ENCODE measurements at places on chromosomes 7 and 10. TPM values are rescaled to one million over a fixed set of nuclear protein-coding genes. Genes with fewer than 3 reads are reported as not detected.

Gene ASAH2
- total RNA-seq, result 0.22 TPM

DNA sequence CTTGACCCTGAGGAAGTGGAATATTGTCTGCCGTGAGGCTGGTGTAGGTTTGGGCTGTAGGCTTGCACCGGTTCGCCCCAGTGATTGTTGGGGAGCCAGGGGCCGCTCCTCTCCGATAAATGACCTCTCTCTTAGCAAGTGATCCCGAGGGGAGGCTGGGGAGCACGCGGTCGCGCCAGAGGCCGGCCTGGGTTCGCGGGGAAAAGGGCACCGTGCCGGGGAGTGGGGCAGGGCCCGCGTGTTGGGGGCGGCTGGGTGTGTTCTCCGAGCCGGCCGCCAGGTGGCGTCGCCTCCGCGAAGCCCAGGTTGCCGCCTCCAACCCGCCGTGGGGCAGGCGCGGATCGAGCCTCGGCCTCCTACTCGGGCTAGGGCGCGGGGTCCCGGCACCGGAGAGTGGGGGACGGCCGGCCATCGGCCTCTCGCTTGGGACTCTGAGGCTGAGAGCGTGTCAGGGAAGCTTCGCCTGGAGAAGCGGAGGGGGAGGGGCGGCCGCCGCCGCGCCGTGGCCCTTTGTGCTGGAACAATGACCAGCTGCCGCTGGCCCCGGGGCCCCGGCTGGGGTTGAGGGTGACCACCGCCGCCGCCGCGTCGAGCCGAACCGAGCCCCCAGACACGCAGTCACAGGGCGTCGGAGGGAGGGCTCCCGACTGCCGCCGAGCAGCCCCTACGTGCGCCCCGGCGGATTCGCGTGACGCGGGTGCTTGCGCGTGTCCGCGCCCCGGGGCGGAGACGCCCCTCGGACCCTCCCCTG lies 442 bp upstream of the LZTS2 start:
- peak; percentile 83 for DNase-seq

- DNase-seq, result no peak
Observed at GRCh38 chr7:23959821-23960220, 249.8 kb downstream of the STK31 start.

Gene PTF1A
- total RNA-seq, result not detected

Gene CPEB3
- total RNA-seq, result 0.53 TPM

Gene CRHR2
- not detected for total RNA-seq

DNA sequence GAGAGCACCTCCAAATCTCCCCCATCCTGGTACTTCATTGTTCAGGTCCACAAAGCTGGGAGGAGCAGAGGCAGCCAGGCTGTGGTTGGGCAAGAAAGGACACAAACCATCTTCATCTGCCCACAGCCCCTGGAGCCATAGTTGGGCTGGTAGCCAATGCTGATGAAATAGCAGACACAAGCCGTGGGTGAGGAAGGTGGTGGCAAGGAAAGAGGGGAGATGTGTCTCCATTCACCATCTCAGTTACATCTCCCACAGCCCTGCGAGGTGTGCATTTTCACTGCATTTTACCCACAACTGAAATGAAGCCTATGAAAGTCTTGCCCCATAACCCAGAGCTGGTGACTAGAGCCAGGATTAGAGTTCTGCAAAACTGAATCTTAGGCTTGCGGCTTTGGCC lies 35.0 kb downstream of the PIK3AP1 start:
- DNase-seq, result no peak

DNA sequence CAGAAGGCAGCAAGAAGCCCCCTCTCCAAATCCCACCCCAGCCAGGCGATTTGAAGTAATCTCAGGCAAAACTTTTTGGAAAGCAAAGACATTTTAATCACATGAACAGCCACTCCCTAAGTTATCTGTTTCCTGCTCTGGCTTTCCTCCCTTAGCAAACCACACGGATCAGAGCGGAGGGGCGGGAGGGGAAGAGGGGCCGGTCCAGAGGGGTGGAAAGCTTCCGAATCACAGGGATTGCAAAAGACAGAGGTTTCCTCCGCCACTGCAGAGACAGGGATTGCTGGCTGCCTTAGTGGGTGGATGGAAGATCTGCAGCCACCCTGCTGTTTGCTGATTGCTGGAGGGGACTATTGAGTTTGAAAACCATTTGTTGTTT lies 41.2 kb downstream of the ZCCHC24 start:
- no peak for DNase-seq

GRCh38 chr7:77995717-77996116 lies 197.1 kb downstream of the PHTF2 start:
- no peak for DNase-seq

DNA sequence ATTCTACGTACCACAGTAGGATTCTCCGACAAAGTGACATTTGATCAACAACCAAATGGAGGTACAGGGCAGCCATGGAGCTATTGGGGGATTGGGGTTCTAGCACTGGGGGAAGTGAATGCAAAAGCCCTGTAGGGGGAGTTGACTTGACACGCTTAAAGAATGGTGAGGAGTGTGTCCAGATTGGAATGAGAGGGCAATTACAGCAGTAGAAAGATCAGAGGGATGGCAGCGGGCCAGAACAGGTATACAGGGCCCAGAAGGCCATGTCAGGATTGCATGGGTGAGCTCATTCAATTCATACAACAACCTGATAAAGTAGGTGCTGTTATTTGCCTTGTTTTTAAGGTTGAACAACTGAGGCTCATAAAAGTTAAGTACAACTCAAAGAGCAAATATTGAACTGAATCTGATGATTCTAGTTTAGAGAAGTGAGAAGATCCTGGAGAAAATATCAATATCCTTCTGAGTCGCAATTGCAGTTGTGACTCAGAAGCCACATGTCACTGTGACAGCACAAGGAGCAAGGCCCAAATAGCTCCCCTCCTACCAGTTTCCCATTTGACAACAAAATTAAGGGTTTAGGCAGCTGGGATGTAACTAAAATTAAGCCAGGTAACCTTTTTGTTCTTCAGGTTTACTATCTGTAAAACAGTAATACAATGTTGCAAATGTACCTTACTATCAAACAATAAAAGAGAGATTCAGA lies 28.0 kb upstream of the CTTNBP2 start:
- DNase-seq, result no peak

Gene SPDYE2
- total RNA-seq, result not detected

GRCh38 chr7:134071355-134072331 lies 55.5 kb upstream of the LRGUK start:
- no peak for DNase-seq

DNA sequence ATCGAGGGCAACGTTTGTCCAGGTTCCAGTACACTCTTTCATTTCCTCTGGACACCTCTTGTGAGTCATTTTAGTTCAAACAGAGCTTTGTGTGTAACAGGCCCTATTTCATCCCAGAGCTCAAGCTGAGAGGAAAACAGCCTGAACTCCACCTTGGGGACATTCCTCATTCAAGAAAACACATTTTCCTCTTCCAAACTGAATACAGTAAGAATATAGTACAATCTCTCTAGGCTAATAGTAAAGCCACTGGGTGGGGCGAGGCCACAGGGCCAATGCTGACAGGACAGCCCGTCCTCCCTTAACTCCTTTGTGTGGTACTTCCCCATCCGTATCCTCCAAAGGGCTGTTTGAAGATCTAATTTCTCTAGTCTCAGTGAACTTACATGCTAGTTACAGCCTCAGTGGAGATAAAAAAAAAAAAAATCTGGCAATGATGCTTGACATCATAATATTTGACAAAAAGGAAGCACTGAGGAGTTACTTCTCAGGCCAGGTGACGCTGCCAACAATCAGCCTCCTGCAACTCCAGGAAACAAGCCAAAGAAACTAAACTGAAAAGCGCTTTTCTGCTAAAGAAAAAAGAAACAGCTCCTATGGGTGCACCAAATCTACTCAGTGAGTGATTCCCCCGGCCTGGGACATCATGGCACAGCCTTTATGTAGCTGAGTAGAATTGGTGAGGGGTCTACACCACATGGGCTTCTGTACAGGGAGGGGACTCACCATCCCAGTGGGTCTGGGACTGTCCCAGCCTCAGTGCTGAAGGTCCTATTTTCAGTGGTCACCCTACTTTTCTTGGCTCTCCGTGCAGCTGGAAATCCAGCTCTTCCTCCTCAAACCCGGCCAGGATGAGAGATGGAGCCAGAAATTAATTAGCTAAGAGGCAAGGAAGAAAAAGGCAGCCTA lies 238.2 kb upstream of the NEBL start:
- peak; percentile 43 for DNase-seq

Gene AUTS2
- total RNA-seq, result 2.2 TPM

DNA sequence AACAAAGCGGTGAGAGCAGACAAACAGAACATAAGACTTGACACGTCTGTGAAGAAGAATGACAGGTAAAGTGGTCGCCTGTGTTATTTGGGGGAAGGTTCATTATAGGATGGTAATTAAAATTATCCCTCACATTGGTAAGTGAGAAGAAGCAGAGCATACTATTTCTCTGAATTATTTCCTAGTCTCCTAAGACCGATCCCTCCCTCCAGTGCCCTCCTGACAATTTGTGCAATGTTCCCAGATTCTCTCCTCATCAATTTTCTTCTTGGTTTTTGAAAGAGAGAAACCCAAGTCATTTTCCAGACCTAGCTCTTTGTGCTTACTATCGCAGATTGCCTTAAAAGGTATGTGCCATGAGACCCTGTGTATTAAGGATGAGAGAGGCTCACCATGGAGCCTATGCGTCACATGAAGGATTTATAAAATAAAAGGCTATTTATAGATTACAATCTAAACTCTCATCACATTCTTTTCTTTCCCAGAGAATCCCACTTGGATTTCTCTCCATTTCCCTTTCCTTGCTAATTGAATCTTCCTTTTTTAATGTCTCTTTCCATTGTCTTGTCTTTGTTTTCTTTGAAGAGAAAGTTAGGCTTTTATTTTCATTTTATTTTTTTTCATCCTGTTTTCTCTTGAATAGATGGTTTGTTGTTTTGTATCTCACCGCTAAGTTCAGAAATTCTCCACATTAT lies 112.0 kb downstream of the PPP1R3A start:
- DNase-seq, result no peak

DNA sequence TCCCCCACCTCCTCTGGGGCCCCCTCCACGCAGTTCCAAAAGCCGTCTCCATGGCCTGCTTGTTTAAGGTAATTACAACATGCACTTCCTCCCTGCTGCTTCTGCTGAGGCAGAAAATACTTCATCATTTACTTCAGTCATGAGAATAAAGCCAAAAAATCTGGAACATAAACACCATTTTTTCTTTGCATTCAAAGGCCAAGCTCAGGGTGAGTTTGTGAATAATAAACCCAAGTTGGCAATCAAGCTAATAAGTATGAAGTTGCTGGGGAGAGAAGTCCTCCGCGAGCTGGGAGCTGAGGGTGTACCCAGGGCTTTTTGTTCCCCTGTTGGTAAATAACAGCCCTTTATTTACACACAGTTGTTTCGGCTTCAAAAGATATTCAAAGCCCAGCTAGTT lies 70.5 kb downstream of the FAM204A start:
- no peak for DNase-seq

Gene AHCYL2
- 5.5 TPM for total RNA-seq

DNA sequence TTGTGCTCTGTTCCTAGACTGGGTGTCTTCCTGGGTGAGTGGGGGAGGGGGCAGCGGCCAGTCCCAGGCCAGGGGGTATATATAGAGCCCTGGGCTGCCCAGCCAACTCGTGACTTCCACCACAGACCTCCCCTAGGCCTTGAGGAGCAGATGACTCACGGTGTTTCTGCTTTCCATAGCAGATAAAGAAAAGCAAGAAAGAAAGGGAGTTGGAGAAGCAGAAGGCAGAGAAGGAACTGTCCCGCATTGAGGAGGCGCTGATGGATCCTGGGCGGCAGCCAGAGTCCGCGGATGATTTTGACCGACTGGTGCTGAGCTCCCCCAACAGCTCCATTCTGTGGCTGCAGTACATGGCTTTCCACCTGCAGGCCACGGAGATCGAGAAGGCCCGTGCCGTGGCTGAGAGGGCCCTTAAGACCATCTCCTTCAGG lies 10.1 kb downstream of the CALHM2 start:
- DNase-seq, result no peak

Gene PRSS58
- total RNA-seq, result not detected

DNA sequence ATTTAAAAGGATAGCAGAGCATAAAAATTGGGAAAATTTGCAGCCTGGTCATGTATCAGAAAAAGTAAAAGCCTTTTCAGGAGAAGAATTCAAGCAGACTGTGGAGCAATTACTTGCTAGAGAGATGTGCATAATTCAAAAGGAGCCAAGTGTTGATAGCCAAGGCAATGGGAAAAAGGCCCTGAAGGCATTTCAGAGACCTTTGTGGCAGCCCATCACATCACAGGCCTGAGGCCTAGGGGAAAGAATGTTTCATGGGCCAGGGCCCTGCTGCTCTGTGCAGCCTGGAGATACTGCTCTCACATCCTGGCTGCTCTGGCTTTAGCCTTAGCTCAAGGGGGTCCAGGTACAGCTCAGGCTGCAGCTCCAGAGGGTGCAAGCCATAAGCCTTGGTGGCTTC lies 152.9 kb downstream of the MAGI2 start:
- no peak for DNase-seq

DNA sequence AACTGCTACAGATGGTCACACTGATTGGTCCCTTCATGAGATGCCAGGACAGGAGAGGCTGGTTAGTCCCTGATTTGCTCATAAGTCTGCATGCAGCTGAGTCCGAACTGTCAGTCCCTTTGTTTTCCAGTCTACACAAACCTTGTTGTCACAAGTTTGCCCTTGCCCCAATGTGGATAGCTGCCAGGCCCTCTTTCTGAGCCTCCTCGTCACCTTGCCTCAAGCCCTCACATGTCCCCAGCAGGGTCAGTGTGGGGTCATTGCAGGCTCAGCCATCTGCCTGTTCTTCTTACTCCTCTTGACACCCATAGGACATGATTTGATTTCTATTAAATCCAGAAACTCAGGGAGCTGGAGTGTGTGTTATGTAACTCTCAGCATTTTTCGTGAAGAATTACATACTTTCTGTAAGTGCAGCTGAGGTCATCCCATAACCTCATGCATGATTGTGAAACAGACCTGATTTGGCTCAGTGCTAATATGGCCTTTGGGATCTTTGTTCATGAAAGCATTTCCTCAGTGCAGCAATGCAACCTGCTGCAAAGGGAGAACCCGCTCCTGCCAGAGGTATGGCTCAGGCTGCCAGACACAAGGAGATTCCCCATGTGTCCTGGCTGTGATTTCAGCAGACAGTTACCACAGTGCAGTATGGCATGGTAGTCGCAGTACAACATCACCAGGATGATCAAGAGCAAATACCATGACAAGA lies 70.0 kb upstream of the ZMIZ2 start:
- DNase-seq, result no peak

DNA sequence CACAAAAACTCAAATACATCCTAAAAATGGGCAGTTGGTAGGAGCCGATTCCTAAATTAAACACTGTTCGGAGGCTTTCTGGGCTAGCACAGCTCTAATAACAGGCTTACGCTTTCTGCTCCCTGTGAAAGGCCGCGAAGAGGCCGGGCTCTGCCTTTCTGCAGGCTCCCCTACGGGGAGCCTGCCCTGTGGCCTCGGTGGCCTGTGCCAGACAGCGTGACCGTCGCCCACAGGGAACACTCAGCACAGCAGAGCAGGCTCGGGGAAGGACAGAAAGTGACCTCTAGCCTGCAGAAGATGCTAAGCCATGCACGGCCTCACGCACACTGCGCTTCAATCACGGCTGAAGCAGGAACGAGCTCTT lies 64.2 kb downstream of the DIP2C start:
- no peak for DNase-seq

All from MG63 (cell line).